Activated T-cell treated with anti-CD3 and anti-CD28 coated beads for 4 hours (primary cell): ENCODE measurements at places on chromosomes 4 and X.

GRCh38 chr4:13920901-13921300 lies 293.4 kb upstream of the BOD1L1 start:
- no peak for DNase-seq

DNA sequence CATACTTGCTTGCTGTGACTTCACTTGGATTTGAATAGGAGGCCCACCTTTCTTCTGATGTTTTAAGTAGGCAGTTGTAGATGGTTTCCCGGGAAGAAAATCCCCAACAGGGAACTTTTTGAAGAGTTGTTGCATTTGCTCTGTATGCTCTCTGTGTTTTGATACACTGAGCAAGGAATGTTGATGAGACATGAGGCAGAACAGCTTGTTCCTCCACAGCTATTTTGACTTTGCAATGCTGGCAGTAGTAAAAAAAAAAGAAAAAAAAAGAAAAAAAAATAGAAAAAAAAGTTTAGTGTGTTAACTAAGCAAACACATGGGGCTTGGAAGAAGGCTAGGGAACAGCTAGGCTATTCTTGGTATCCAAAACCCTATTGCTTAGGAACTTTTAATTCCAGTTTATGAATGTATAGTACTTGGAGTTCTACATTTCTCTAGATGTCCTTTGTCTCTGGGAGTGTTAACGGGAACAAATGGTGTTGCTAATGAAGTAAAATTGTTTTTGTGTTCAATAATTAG lies 23.4 kb upstream of the PAQR3 start:
- no peak for DNase-seq

- no peak for DNase-seq
These were observed 285.3 kb downstream of the ANKRD50 start for GRCh38 chr4:124427095-124427767.

DNA sequence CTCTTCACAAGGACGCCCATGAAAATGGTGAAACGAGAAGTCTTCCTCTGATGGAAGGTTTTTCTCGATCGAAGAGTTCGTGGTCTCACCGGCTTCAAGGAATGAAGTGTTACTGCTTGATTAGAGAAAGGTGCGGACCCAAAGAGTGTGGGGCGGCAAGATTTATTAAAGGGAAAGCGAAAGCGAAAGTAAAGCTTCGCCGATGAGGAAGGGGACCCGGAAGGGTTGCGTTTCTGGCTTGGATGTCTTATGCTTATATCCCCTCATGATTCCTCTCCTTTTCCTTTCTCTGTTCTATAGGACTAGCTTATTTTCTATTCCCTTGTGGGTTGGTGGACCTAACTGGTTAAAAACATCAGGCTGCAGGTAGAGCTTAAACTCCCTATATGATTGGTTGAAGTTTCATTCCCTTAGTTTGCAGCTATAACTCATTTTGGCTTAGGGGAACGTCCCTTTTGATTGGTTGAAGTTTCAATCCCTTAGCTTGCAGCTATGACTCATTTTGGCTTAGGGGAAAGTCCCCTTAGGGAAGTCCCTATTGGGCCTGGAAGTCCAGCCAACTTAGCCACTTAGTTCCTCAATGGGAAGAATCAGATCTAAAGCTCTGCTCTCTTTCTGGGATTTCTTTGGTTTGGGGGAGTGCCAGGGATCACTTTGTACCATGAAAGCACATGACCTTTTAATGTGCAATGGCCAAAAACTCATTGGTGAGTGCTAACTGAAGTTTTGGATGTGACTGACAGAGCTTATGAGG lies 1025.0 kb upstream of the PCDH10 start:
- DNase-seq = no peak

GRCh38 chr4:89586864-89587263 lies 250.1 kb downstream of the SNCA start:
- DNase-seq = no peak

DNA sequence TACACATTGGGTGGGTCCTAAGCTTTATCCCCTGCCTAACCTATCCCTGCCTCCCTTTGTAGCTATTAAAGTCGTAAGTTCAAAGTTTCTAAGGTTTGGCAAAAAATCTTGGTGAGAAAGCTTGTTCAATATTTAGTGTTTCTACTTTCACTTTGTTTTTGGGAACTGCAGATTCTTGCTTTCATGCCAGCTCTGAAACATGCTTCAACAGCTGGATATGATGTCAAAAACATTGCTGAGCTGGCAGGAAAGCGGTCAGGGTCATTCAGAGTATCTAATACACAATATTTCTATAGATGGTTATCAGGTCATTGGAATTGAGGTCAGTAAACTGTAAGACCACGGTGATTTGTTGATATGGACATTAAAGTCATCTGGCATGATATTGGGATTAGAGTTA lies 19.7 kb downstream of the CENPI start:
- no peak for DNase-seq

GRCh38 chr4:94567811-94568210 lies 116.1 kb downstream of the PDLIM5 start:
- DNase-seq = no peak
